ENCODE measurements at places on chromosomes 12 and 14. TPM values are rescaled to one million over a fixed set of nuclear protein-coding genes. Genes with fewer than 3 reads are reported as not detected.

Gene PA2G4
- 99.0 TPM for total RNA-seq

Gene UBC
- 1,975 TPM for total RNA-seq

Gene NKX2-1
- total RNA-seq = not detected

Gene TAS2R8
- 0.36 TPM for total RNA-seq

Gene LYSET
- total RNA-seq = 11.5 TPM

Gene LRCOL1
- not detected for total RNA-seq

DNA sequence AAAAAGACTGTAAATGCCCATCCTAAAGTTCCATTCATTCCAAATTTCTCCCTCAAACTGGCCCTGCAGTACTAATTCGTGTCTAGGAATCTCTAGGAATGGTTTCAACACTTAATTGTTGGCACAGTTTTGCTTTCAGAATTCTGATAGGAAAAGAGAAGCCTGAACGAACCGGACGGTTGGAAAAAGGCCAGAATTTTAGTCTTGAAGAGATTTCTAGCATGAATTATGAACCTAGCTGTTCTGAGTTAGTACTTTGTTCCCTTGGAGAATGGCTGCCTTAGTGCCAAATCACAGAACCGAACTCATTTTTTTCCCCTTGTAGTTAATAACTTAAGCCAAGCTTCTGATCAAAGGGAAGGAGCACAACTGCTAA is 262.6 kb downstream of the ADAMTS20 start:
- no peak for DNase-seq

DNA sequence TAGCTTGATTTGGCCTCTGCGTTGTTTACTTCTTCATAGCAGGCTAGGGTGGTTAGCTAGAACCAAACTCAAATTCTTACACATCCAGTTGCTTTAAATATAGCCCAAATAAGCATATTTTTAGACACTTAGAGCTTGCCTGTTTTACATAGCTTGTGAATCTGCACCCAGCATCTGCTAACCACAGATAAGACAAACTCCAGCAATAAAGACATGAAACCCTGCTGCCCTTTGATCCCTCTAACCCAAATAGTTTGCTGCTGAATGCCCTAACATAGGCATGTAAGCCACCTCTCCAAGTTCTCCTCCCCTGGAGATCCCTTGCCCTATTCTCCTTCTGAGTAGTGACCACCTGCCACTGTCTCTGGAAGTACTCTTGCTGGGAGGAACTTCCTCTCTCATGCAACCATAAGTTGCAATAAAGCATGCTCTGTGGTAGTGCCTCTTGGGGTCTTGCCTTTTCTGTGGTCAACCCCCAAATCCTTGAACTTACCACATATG is 185.6 kb downstream of the TMEM117 start:
- no peak for DNase-seq
